Posterior cingulate gyrus (tissue), 11 donors: ENCODE measurements at places on chromosomes 3 and 15.
A peak's percentile ranks its signal among the peaks of the same experiment; 100 is the strongest.

DNA sequence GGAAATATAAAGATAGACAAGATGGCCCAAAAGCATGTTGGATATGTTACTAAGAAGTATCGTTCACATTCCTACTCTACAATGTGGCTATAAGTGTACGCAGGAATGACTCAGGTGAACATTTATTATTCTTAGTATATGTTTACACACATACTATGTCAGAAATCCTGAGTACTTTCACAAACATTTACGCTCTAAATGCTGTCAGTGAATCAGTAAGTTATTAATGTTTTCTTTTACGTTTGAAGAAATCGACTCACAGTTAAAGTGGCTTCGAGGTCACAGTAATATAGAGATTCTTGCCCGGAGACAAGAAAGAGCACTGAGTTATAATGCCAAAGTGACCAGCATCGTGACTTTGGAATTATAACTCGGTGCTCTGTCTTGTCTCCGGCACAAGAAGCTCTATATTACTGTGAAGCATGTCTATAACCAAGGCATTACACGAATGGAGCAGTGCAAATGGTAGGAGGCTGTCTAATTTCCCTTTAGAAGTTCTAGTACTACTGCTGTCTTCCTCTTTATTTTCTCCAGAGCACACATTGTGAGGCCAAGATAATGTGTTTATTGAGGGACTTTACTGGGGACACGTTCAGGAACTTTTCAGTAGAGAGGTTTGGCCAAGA, 61.8 kb upstream of the P3H2 start:
- DNase-seq = no peak

DNA sequence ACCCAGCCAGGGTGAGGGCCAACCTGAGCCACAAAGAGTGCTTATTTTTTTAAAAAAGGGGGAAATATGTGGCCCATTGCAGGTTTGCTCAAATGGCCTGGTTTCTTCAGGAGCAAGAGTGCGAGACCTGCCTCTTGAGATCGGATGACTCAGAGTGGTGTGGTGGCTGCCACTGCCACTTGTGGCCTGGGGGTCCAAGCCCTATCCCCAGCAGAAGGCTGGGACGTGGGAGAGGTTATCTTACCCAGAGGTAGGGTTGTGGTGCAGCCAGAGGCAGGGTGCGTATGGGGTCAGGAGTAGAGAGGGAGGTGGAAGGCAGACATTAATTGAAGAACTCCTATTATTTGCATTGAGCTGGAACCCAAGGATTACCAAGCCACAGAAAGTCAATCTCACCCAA, 83.2 kb upstream of the SMAD3 start:
- DNase-seq = no peak

GRCh38 chr3:158492685-158493084, 78.3 kb upstream of the MLF1 start:
- peak; percentile 61 for DNase-seq

DNA sequence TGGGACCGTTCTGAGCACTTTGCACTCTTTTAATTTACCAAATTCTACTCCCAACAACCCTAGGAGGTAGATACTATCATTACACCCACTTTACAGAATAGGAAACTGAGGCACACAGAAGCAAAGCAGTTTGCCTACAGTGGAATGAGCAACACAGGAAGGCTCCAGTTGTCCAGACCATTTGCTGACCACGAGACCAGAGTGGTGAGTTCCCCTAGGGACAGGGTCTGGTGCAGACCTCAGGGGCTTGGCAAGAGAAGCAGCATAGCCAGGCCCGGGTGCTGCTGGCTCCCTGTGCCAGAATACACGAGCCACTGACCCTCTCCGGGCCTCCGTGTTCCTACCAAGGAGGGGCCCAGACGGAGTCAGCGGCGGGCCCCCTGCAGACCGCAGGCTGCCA, 26.5 kb downstream of the PLXND1 start:
- DNase-seq = no peak

GRCh38 chr15:83927704-83928391, 273.9 kb downstream of the ADAMTSL3 start:
- no peak for DNase-seq

GRCh38 chr3:37601832-37602231, 259.8 kb upstream of the CTDSPL start:
- no peak for DNase-seq

GRCh38 chr15:31062310-31062847, 39.1 kb downstream of the TRPM1 start:
- DNase-seq = no peak

DNA sequence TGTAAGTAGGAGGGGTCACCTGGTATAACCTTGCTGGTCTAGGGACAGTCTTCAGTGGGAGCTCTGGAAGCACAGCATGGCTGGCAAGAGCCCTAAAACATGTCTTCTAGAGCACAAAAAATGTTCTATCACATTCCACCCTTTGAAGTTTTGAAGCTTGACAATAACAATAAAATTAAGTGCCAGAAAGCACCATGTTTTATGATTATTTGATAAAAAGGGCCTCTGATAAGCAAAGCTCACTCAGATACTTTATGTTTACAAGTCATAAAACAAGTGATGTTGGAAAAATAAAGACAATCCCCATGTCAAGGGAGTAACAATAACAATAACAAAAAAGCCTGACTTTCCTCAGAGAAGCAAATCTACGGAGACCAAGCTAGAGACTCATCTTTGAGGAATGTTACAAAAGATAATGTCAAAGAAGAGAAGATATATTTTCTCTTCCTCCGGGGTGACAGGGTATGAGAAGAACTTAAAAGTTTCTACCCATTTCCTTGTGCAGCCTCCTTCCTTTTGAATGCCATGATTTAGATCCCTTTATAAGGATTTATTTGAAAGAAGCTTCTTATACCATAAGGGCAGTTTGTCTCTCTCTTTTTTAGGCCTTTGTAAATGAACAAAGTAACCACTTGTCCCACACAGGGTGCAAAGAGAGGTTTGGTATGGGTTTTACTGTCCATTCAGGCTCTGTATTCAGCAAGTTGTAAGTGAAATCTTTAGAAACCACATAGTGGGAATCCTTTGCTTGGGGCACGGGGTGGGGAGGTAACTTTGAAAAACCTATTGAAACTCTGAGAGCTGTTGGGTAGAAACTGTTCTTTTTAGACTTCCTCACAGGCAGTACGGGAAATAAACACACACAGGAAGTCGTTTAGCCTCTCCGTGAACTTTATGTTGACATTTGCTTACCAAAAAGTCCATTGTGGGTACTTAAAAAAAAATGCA, 109.6 kb upstream of the RBMS3 start:
- DNase-seq = no peak

DNA sequence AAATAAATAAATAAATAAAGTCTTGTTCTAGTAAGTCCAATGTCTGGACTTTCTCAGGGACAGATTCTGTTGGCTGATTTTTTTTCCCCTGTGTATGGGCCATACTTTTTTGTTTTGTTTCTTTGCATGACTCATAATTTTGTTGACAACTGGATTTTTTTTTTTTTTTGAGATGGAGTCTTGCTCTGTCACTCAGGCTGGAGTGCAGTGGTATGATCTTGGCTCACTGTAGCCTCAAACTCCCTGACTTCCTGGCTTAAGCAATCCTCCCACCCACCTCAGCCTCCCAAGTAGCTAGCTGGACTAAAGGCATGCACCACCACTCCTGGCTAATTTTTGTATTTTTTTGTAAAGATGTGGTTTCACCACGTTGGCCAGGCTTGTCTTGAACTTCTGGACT, 38.9 kb downstream of the TICRR start:
- DNase-seq = no peak

GRCh38 chr3:13496879-13497278, 16.8 kb downstream of the HDAC11 start:
- no peak for DNase-seq

DNA sequence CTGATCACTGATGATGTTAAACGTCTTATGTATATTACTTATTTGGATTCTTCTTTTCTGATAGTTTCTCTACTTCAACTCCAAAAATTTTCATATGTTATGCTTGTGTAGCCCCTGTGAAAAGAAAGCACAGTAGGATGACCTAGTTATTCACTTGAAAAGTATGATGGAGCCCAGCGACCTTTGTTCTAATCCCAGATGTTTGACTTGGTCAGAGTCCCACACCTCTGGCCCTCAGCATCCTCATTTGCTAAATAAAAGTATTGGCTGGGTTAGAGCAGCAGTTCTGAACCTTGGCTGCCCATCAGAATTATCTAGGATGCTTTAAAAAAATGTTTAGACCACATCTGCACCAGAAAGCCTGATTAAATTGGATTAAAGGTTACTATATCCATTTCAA, 173.7 kb downstream of the ATG7 start:
- no peak for DNase-seq

DNA sequence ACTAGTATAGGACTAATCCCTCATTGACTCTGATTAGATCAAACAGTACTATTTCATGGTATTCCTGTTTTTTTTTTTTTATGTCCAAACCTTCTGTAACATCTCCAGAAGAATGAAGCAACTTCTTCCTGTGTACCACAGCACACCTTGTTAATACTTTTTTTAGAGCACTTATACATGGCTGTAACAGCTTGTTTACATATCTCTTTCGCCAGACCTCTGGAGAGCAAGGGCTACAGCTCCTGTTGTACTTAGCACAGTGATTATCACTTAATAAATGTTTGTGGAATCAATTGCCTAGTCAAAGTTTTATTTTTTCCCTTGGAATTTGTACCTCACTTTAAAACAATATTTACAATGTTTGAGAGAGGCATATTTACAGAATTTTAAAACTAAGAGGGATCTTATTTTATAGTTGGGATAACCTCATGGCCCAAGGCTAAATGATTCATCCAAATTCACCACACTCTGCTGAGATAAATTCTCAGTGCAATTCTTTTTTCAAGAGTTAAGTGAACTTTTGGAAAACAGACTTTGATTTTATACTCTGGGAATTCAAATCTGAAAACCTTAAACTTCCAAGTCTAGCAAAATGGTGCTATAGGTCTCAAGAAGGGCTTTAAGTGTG, 9.2 kb upstream of the GATM start:
- no peak for DNase-seq

DNA sequence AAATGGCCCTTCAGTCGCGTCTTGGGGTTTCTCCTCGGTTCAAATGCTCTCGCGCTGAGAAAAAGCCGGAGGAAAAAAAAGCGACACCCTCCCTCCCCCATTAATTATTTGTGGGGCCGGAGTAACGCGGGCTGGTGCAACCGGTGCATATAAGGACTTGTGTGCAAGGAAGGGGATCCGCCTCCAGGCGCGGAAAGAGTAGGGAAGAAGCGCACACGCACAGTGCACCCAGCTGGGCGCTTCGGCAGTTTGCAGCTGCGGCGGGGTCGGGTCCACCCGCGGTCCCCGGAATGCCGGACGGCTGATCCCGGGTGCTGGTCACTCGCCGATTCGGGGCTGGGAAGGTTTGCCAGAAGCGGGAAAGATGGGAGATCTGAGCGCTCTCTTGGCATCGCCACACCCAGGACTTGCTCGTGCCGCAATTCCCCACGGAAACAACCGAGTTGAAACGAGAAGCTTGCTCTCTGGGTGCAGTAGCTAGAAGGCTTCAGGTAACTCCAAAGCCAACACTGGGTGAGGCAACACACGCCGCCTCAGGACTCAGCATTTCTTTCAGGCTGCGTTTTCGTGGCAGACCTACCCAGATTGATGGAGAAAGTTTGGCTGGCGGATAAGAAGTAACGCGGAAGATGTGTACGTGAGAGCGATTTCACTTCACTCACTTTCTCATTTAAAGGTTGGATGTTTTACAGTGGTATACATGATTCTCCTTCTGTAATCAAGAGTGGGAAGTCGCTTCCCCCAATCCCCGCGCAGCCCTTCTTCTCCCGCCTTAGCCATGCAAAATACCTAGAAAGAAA, 720 bp upstream of the TNIK start:
- DNase-seq = peak; percentile 84

DNA sequence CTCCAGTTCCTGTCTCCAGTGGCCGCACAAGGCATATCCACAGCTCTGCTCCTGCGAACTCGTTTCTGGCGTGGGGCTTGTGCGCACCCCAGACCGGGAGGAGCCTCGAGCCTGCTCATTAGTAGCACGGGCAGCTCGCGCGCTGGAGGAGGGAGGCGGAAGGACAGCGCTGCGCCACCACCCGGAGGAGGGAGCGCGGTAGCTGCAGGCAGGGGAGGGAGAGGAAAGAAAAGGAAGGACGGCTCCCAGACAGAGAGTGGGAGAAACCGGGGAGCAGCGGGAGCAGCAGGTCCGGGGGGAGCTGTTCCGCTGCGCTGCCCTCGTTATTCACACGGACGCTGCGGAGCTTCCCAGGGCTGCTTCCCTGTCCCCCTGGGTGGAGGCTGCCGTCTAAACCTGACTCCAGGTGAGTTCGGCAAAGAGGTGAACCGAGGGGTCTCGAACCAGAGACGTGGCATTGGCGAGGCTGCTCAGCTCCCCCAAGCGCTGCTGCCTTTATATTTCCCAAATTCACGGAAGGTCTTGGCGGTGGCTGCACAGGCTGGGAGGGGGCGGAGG, 121.3 kb upstream of the ZNF717 start:
- peak; percentile 72 for DNase-seq
